D721Med (cell line): ENCODE measurements at places on chromosomes 5 and 9.

DNA sequence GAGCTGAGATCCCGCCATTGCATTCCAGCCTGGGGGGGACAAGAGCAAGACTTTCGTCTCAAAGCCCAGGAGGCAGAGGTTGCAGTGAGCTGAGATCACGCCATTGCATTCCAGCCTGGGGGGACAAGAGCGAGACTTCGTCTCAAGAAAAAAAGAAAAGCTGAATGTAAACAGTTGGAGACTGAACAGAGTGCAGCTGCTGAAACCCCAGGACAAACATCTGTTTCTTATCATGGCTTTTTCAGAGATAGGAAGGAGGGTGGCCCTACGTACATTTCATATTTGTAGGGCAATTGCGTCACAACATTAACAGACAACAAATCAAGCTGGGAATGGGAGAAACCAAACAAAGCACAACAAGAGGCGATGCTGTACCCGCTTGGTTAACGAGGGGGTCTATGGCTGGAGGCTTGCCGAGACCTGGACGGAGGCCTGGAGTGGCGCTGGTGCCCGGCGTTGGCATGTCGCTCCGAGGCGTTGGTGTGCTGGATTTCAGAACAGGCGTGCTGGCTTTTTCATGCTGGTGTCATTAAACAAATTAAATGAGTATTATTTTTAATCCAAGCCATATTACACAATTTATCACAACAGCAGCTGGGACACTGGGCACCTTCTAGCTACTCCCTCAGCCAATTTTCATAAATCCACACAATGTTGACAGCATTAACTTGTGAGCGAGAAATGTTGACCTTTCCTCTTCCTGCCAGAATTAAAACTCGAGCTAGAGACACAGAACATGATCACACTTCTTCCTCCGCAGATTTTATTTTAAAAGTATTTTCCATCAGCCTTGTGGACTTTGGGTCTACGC lies 76.1 kb downstream of the TLE1 start:
- DNase-seq = no peak

DNA sequence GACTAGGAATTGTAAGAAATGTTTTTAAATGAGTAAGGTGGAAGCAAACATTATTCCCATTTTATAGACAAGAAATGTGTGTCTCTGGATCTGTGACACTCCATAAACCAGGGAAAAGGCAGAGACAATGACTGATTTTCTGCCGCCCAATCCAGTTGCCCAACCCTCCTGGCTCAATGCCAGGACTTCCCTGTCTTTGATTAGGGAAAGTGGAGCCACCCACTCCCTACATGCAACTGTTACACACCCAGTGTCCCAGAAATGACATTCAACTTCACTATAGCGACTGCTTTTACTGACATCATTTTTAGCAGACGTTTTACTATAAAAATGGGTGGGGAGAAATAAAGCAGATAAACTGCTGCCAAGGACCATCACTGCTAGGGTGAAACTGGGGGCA lies 79.7 kb downstream of the THBS4 start:
- DNase-seq = no peak

GRCh38 chr5:39494534-39494933 lies 69.8 kb upstream of the DAB2 start:
- no peak for DNase-seq

DNA sequence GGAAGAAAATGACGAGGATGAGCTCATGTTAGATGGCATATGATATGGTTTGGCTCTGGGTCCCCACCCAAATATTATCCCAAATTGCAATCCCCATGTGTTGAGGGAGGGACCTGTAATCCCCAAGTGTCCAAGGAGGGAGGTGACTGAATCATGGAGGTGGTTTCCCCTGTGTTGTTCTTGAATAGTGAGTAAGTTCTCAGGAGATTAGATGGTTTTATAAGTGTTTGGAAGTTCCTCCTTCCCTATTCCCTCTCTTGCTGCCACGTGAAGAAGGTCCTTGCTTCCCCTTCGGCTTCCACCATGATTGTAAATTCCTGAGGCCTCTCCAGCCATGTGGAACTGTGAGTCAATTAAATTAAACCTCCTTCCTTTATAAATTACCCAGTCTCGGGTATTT lies 10.1 kb downstream of the EDIL3 start:
- no peak for DNase-seq

DNA sequence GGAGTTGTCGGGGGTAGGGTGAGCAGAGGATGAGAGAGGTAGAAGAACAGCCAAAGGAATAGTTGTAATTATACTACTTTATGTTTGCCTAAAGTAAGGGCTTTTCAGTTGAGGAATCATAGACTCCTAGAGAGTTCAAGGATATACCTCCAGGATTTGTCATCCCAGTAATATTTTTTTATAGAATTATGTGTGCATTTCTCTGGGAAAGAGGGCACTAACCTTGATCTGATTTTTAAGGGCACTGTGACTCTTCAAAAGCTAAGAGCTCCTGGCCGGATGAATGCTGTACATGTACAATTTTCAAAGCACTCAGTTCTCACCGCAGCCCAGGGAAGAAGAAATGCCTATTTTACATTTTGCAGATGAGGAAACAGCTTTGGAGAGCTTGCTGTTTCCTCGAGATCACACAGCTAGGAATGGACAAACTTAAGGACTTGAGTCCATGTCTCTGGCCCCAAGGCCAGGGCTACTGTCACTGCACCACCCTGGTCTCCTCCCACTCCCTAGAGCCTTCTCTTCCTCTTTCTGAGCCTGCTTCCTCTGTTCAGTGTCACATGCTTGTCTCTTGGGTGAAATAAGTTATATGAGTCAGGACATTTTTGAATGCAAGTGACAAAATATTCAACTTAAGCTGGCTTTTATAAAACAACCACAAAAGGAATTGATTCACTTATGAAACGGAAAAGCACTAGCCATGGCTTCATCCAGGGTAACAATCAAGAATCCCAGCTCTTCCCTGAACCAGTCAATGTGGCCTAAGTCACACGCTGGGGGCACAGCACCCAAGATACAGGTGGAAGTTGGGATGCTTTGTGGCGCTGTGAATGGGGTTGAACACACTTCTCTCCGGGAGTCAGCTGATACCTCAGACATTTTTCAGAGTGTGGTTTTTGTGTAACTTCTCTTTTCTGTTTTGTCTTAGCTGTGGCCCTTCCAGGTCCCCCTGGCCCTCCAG lies 45.7 kb upstream of the TGFBR1 start:
- no peak for DNase-seq

GRCh38 chr5:75824323-75824722 lies 107.1 kb upstream of the POC5 start:
- no peak for DNase-seq

GRCh38 chr5:136563489-136563888 lies 198.1 kb upstream of the TRPC7 start:
- no peak for DNase-seq

DNA sequence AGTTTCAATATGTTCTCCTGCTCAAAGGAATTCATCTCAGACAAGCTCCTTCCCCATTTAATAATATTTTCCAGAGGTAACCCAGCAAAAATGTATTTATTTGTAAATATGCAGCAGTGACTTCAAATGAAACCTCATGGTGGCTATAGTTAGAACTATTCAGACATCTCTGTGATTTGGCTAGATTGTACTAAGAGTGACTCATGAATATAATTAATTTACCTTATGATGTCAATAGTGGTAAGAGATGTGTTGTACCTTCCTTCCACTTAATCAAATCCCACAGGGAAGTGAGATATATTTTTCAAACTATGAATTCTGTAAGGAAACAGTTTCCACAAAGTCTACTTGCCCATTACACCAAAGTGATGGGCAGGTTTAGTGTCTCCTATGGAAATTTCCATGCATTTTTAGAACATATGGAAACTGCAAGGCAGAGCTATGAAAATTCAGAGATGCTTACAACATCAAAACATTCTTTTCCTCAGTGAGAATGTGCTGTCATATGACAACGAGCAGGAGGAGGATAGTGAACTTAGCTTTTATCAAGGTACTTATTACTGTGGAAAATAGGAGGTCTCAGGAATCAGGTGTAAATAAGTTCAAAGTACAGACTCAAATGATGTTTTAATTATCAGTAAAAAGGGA lies 34.0 kb upstream of the SPDL1 start:
- no peak for DNase-seq

DNA sequence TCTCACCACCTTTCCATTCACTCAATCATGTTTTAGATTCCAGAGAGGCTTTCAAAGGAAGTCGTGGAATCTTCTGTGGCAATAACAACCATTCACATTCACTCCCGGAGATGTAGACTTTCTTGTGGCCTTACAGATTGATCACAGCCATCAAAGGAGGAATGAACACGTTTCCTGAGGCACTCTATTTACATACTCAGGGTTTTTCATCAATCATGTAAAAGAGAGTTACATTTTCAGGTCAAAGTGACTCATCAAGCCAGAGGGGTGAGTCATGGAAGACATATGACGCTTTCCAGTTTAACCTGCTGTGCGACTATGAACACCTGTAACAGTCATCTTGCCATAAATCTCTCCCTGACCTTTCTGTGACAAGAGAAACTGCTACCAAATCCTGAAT lies 39.3 kb upstream of the RAD23B start:
- no peak for DNase-seq

DNA sequence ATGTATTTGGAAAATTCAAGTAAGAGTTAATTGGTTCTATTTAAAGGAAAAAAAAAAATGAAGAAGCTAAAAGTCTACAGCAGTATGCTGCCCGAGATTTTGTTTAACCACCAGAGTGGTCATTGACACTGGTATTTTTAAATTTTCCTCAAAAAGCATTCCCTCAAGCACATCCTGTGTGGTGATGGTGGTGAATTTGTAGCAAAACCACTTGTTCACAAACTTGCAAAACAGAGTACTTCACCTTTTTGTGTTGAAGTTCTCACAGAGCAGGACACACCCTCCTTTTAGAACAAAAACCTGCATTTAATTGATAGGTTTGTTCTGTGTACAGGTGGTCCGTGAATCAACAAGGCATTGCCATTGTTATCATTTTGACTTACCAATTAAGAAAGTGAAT lies 374.2 kb downstream of the EFNA5 start:
- DNase-seq = no peak

- DNase-seq = no peak
These were observed 118.6 kb upstream of the SARDH start for GRCh38 chr9:133856798-133857197.

DNA sequence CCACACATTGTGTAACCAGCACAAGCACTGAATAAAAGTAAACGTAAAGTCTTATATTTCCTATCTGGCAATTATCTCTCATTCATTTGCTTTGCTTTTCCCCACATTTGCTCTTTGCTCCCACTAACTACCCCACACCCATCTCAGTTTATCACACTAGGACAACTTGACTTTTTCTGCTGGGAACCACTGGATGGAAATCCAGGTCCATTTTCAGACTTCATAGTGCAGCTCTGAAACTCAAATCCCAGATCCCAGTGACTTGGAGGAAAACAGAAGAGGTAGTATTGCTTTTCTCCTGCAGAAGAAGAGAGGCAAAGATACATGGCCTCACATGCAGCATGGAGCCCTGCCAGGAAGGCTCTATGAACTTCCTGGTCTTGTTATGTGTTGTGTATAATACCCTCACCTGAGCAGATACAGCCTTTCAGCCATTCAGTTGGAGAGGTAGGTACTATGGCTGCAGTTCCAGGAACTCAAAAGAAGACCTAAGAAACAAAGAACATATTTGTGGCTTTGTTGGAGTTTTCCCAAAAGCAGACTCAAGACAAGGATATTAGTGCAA lies 90.0 kb upstream of the NIPBL start:
- no peak for DNase-seq

DNA sequence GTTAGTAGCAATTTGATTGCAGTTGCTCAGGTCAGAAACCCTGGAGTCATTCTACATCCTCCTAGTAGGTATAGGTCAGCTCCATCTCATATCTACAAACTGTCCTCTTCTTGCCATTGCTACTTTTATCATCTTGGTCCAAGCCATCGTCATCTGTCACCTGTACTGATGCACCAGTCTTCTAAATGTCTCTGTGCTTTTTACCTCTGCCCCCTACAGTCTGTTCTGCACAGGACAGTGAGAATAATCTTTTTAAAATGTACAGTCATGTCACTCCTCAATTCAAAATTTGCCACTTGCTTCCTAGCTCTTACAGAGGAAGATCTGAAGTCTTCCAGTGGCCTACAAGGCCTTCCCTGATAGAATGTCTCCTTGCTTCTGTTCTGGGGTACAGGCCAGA lies 6.8 kb downstream of the NNT start:
- no peak for DNase-seq

DNA sequence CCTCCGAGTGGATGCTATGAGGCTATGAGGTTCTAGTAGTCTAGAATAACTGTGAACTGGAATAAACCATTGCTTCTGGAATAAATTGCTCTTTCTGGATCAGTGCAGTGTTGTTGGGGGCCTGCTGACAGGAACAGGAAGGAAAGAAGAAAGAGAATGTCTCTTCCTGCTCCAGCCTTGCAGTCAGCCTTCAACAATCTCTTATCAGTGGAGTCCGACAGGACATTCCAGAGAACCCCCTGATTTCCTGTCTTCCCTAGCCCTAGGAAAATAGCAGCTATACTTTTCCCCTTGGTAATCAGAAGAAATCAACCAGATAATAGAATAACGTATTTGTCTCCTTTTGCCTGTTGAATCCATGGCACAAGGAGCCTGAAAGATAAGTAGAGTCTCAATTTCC lies 55.4 kb downstream of the WDR36 start:
- no peak for DNase-seq

- no peak for DNase-seq
These were observed 17.5 kb downstream of the NR2F1 start for GRCh38 chr5:93600409-93601070.

DNA sequence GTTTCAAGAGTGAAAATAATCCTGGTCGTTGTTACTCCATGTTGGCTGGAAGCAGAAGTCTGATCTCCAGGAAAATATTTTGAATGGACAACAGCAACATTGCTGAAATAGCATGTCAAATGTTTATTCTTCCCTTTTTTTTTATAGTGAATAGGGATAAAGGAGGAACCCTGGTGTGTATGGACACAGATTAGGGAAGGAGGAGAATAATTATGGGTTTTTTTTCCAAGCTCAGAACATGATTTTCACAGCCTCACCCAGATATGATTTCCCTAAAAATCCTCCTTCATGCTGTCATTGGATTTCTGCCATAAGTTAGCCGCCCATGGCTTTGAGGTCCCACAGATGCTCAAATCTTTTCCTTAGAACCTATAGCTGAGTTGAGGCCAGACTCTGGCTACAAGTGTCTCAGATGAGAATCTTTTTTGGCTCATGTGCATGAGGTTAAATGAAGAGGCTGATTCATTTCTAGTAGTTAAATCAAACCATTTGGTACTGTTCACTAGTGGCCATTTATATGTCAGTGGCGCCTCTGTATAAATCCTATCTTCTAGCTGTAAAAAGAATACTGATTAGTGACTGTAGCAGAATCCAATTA lies 65.5 kb upstream of the LIFR start:
- no peak for DNase-seq

- no peak for DNase-seq
These were observed 13.3 kb downstream of the DCANP1 start for GRCh38 chr5:135433681-135434426.

- no peak for DNase-seq
These were observed 2.3 kb upstream of the SLC23A1 start for GRCh38 chr5:139385061-139386049.

DNA sequence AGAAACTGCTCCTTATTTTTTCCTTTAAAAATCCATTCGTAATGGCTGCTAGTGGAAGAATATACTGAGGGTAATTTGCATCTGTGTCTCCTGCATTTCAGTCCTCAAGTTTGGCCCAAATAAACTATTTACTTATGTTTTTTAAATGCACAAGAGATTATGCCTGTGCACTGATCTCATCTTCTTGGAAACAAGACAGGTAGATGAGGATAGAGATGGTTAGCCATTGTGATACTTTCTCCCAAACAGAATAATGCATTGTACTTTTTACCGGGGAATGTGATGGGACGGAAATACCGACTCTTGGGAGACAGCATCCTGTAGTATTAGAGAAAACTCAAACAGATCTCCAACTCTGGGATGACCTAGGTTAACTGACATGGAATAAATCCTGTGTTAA lies 72.5 kb upstream of the DAB2 start:
- DNase-seq = no peak
